ENCODE measurements at places on chromosomes 16 and 17.

DNA sequence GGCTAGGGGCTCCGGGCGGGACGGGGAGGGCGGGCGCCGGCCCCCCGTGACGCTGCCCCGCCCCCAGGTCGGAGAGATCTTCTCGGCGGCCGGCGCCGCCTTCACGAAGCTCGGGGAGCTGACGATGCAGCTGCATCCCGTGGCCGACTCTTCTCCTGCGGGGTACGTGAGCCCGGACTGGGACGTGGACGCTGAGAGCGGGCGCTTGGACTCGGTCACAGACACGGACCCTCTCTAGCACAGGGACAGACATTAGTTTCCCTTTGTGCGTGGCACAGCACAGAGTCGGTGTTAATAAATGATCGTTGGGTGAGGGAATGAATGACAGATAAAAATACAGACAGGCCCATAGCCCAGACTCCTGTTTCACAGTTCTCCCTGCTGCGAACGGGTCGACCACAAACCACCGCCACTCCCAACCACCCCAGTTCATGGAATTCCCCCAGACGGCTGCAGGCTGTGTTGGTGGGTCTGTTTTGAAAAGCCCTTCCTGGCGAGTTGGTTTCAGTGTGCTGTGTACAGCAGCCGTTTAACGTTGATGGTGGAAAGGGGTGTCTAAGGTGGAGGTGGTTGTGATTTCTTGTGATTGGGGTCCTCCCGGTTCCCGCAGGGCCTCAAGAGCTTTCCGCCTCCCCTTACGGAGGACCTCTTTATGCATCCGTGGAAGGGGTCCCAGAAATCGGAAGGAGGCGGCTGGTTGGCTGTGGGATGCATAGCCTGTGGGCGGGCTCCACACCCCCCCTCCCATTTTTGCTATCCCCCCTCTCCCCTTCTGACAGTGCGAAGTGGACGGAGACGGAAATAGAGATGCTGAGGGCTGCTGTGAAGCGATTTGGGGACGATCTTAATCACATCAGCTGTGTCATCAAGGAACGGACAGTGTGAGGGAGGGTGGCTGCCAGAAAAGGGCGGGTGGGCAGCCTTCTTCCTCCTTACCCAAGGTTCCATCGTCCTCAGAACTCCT lies 2.9 kb downstream of the RNASEK start:
- DNase-seq, result peak; percentile 21

DNA sequence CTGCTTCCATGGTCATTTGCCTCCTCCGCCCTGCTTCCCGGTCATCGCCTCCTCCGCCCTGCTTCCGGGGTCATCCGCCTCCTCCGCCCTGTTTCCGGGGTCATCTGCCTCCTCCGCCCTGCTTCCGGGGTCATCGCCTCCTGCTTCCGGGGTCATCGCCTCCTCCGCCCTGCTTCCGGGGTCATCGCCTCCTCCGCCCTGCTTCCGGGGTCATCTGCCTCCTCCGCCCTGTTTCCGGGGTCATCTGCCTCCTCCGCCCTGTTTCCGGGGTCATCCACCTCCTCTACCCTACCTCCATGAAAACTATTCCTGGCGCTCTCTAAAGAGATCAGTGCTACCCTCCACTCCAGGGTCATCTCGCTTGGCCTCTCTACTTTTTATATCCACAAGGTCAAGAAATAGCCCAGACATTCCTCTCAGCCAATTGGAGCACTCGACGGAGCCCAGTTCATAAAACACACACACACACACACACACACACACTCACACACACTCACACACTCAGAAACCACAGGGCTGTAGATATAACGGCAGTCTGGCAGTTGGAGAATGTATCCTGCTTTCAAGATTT lies 44.8 kb downstream of the TRARG1 start:
- DNase-seq, result peak; percentile 37

DNA sequence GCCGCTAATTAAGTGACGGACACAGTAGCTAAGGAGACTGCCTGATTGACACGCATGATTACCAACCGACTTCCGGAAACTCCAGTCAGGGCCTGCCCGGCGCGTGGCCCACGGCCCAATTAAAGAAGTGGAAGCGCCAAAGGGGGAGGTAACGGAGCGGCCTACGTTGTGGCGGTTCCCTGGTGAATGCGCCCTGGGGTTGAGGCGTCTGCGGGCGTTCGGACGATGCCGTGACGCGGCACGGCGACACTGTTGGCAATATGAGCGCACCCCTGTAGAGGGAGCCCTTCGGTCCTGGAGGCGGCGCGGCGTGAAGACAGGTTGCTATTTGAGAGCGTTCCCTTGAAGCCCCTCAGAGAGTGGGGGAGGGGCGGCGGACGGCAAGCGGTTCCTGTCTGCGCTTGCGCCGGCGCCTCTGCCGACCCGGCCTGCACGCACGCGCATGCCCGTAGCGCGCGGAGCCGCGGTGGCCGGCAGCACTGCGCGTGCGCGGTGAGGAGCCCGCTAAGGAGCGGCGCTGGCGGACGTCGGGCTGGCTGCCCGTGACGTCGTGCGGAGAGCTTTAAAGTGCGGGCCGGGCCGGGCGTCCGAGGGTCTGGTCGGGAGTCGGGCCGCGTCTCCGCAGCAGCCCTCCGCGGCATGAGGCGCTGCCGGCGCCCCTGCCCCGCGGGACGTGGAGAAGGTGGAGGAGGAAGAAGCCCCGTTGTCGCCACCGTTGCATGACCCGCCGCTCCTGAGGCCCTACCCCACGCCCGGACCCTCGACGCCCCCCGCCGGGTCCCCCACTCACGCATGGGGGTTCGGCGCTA lies at the start of gene ALKBH5:
ALKBH5 (plus strand) TSS at position 495 of the 809 bp plus-strand sequence. CDS start 416 bp downstream, outside the sequence.
- DNase-seq, result peak; percentile 99

DNA sequence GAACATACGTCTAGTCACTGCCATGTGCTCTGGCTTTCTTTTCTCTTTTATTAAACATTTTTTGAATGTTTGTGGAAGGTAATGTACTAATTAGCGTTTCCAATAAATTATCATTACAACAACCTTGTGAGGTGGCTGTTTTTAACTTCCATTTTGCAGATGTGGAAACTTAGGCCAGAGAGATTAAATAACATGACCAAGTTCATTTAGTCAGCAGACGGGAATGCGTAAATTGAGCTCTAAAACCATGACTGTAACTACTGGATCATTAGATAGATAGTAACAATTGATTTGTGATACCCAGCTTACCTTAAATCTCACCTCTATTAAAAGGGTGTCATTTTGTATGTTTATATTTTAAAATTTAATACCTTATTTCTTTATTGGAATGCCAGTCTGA lies 49.4 kb downstream of the RABEP1 start:
- no peak for DNase-seq

- DNase-seq, result no peak
These were observed 58.9 kb downstream of the NOS2 start for GRCh38 chr17:27741361-27741861.

- DNase-seq, result no peak
These were observed 178.4 kb downstream of the CCDC182 start for GRCh38 chr17:57566721-57567120.

DNA sequence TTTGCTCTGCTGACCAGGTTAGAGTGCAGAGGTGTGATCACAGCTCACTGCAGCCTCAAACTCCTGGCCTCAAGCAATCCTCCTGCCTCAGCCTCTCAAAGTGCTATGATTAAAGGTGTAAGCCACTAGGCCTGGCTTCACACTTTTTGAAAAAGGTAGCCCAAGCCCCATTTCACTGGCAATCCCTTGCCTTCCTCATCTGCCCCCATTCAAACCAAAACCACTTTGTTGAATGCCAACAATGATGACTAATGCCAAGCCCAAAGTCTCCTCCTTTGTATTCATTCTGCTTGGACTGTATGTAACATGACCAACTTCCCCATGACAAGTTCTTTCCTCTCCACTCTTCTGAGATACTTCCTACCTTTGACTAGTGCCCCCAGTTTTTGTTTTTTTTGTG lies 33.1 kb downstream of the N4BP1 start:
- no peak for DNase-seq

DNA sequence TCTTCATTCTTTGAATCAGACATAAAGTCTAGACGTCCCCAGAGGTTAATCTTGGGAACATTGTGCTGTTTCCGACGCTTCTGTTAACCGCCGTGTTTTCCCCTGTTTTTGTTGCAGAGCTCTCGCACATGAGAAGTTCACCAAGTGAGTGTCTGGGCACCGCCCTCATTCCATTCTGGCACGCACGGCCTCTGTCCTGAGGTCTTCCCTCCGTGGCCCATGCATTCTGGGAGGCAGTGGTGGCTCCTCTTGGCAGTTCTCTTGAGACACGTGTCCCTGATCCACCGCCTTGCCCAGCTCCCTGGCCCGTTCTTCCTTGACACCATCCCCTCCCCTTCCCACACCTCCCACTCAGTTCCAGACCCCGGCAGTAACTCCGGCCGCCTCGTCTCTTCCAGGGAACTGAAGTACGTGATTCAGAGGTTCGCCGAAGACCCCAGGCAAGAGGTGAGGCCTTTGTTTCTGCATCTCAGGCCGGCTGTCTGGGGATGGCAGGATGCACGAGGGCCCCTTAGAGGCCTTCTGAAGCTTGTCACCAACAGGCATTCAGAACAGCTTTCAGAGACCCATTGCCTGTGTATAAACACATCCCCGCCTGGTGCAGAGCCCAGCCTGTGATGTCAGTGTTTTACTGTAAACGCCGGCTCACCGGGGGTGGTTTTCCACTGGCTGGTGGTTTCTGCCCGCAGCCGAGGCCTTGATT lies 85.9 kb upstream of the PLCG2 start:
- no peak for DNase-seq

- no peak for DNase-seq
These were observed 33.8 kb downstream of the COG1 start for GRCh38 chr17:73226556-73227172.

DNA sequence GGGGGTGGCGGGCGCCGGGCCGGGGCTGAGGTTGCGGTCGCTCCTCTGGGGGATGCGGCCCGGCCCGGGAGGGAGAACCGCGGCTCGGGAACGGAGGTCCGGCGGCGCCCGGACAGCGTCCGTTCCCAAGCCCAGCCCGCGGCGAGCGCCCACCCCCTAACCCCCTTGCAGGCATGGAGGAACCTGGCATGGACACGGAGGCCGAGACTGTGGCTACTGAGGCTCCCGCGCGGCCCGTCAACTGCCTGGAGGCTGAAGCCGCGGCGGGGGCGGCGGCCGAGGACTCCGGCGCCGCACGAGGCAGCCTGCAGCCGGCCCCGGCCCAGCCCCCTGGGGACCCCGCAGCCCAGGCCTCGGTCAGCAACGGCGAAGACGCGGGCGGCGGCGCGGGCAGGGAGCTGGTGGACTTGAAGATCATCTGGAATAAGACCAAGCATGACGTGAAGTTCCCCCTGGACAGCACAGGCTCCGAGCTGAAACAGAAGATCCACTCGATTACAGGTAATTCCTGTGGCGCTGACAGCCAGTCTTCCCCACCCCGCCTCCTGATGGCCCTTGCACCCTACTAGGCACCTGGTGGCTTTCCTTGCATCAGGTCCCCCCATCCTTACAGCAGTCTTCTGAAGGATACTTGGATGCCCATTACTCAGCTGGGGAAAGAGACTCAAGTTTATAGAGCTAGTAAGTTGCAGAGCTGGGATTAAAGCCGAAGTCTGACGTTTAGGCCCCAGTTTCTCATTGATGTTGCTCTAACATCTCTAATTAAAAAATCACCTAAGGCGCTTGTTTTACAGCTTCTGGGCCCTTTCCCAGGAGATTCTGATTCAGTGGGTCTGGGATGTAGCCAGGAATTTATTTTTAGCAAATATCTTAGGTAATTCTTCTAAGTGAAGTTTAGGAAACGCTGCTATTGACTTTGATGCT lies 514 bp downstream of the UBFD1 start:
- no peak for DNase-seq

DNA sequence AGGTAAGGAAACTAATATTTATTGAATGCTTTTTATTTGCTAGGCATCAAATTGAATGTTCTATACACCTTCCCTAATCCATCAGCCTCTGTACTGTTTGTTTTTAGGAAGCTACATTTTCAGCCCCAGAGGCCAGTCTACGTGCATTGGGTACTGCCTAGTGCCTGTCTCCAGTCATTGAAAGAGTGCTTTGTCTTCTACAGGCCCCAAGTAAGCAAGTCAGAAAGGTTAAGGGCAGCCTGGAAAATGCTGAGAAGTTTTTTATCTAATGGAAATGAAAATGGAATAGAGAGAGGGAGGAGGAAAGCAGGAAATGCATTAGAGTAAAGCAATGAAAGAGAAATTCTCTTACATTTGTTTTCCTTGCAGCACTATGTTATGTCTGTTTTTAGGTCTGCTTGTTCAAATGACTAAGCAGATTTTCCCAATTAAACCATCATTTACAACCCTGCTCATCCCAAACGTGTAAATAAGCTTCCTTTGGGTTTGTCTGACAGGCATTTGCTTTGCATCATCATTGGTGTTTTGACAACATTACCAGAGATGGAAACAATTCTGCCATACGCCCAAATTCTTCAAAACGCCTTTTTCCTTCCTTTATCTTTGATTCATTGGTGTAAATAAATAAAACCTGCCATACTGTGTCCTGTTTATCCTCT lies 116.0 kb upstream of the GOT2 start:
- DNase-seq, result no peak

GRCh38 chr17:40076591-40076990 lies 13.8 kb downstream of the THRA start:
- no peak for DNase-seq

DNA sequence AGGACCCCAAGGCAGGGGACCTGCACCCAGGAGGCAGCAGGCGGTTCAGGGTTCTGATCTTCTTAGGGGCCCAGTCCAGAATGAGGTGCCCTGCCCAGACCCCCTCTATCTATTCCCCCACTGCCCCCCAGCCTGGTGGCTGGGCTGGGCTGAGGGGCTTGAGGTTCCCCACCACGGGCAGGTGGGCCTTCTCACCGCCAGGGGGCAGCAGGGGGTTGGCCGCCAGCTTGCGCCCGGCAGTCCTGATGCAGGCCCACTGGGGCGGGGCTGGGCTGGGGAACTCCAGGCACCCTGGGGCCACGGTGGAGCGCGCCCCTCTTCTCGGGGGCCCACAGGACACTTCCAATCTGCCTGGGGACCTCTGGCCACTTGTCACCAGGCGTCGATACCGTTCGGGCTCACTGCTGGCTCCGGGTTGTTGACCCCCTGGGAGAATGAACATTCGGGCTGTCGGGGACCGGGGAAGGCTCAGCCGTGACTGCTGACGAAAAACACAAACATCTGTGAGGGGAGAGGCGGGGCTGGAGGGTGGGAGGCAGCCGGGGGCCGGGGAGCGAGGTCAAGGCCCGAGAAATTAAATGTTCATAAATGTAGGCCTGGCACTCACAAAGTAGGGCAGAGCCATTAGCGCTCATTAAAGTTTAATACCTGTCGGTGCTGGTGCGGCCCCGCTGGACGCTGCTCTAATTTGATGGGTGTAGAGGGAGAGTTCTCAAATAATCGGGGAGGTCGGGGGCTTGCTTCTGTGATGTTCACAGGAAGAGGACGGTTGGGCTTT lies 219.3 kb upstream of the GSE1 start:
- peak; percentile 99 for DNase-seq

GRCh38 chr17:45824475-45824874 lies 20.2 kb upstream of the SPPL2C start:
- no peak for DNase-seq

GRCh38 chr17:73214008-73214407 lies 21.2 kb downstream of the COG1 start:
- DNase-seq, result no peak
